ENCODE measurements at places on chromosomes 4 and X. TPM values are rescaled to one million over a fixed set of nuclear protein-coding genes. Genes with fewer than 3 reads are reported as not detected.

NWD2 gene
- polyA plus RNA-seq, result 0.64 TPM

CORIN gene
- polyA plus RNA-seq, result 0.42 TPM

KLB gene
- polyA plus RNA-seq, result 0.75 TPM

ITM2A gene
- 60.3 TPM for polyA plus RNA-seq

TMEM154 gene
- 0.90 TPM for polyA plus RNA-seq

TIGD4 gene
- 3.0 TPM for polyA plus RNA-seq

EPHA5 gene
- polyA plus RNA-seq, result 0.72 TPM

TMSB15A gene
- polyA plus RNA-seq, result 18.6 TPM

PABPC5 gene
- 1.9 TPM for polyA plus RNA-seq

PLP1 gene
- 32.0 TPM for polyA plus RNA-seq

NPY5R gene
- 0.22 TPM for polyA plus RNA-seq

CSAG3 gene
- not detected for polyA plus RNA-seq

SCD5 gene
- polyA plus RNA-seq, result 68.1 TPM

CSAG1 gene
- not detected for polyA plus RNA-seq

SLC49A3 gene
- 4.6 TPM for polyA plus RNA-seq

ADGRL3 gene
- polyA plus RNA-seq, result 9.8 TPM

PHEX gene
- polyA plus RNA-seq, result 0.55 TPM

RNF212 gene
- 1.8 TPM for polyA plus RNA-seq

GRIA2 gene
- polyA plus RNA-seq, result 4.4 TPM

CTPS2 gene
- 43.4 TPM for polyA plus RNA-seq

UTP14A gene
- polyA plus RNA-seq, result 20.3 TPM

EXOC1 gene
- polyA plus RNA-seq, result 38.2 TPM

TMPRSS11B gene
- 0.03 TPM for polyA plus RNA-seq

LIAS gene
- polyA plus RNA-seq, result 30.0 TPM

KIAA1210 gene
- polyA plus RNA-seq, result 0.03 TPM

XPNPEP2 gene
- 353 TPM for polyA plus RNA-seq

DCHS2 gene
- 1.2 TPM for polyA plus RNA-seq

SH3D19 gene
- 68.5 TPM for polyA plus RNA-seq

TBC1D8B gene
- polyA plus RNA-seq, result 17.2 TPM

MAGEA12 gene
- polyA plus RNA-seq, result not detected

MANBA gene
- 25.3 TPM for polyA plus RNA-seq

DGKK gene
- polyA plus RNA-seq, result 0.09 TPM

GABRA4 gene
- 0.31 TPM for polyA plus RNA-seq

WDR17 gene
- 3.2 TPM for polyA plus RNA-seq

ATP2B3 gene
- polyA plus RNA-seq, result 1.6 TPM

PCYT1B gene
- polyA plus RNA-seq, result 3.8 TPM

RAB9B gene
- 3.2 TPM for polyA plus RNA-seq

VCX3A gene
- 0.10 TPM for polyA plus RNA-seq

HTN1 gene
- not detected for polyA plus RNA-seq

CCDC149 gene
- polyA plus RNA-seq, result 13.7 TPM

ATP1B4 gene
- polyA plus RNA-seq, result 0.45 TPM

SASH3 gene
- polyA plus RNA-seq, result 11.4 TPM

SOD3 gene
- 5.3 TPM for polyA plus RNA-seq

ADGRG4 gene
- polyA plus RNA-seq, result 7.9 TPM

SPP1 gene
- 65.6 TPM for polyA plus RNA-seq

MAGEA1 gene
- not detected for polyA plus RNA-seq

RIBC1 gene
- polyA plus RNA-seq, result 1.7 TPM

PWWP3B gene
- 18.1 TPM for polyA plus RNA-seq

RASL11B gene
- 2.1 TPM for polyA plus RNA-seq

HHIP gene
- 18.6 TPM for polyA plus RNA-seq

FTSJ1 gene
- 21.1 TPM for polyA plus RNA-seq

SGMS2 gene
- polyA plus RNA-seq, result 35.3 TPM

Data from large intestine (tissue), 12 donors.